ENCODE measurements at places on chromosomes 6 and 20. TPM values are rescaled to one million over a fixed set of nuclear protein-coding genes. Genes with fewer than 3 reads are reported as not detected.

ADTRP gene
- total RNA-seq, result 0.71 TPM

PLCB1 gene
- total RNA-seq, result 0.33 TPM

GPSM3 gene
- 0.40 TPM for total RNA-seq

HS3ST5 gene
- not detected for total RNA-seq

ADGRF4 gene
- 9.7 TPM for total RNA-seq
